ENCODE measurements at places on chromosomes 12 and 14.

- H3K4me1 ChIP-seq: peaks cover 7% of the 10 kb centered on the region
- H3K4me3 ChIP-seq: no peak overlapping the region
- no peak for DNase-seq
- no peaks in the 10 kb centered on the region for H3K27me3 ChIP-seq
- H3K36me3 ChIP-seq: no peaks in the 10 kb centered on the region
- H3K27ac ChIP-seq: no peak overlapping the region
These were observed 20.0 kb downstream of the DICER1 start for GRCh38 chr14:95137164-95137803.

- H3K27ac ChIP-seq: peak within 1 kb of the TSS; percentile 88
- H3K27me3 ChIP-seq: no peaks in the 10 kb centered on the region
- H3K4me3 ChIP-seq: peak within 1 kb of the TSS; percentile 78
- DNase-seq: peak; percentile 88
These were observed at the start of gene HDAC7 for GRCh38 chr12:47819896-47820630. Gene HDAC7, minus strand, starts transcription at chr12:47819903. Its CDS starts 118 bp downstream, at chr12:47819785.

DNA sequence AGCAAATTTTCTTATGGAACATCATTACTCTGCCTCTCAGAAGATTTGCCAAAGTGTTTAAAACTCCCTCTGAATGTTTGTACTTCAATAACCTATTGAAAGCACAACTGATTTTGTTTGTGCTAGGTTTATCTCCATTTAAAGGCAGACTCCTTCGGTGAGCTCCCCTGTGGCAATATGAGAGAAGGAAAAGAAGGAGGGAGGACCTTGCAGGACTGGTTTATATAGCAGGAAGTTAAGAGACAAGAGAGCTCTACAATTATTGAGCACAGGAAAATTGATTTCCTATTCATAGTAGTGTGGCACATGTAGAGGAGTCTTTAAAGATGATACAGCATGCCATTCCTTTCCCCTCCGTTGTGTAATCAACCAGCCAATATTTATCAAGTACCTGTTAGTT lies 75.5 kb downstream of the PDE3A start:
- no peak for DNase-seq
- no peak overlapping the region for H3K4me3 ChIP-seq
- H3K36me3 ChIP-seq: no peaks in the 10 kb centered on the region
- no peaks in the 10 kb centered on the region for H3K27me3 ChIP-seq
- H3K4me1 ChIP-seq: peaks cover 3% of the 10 kb centered on the region

DNA sequence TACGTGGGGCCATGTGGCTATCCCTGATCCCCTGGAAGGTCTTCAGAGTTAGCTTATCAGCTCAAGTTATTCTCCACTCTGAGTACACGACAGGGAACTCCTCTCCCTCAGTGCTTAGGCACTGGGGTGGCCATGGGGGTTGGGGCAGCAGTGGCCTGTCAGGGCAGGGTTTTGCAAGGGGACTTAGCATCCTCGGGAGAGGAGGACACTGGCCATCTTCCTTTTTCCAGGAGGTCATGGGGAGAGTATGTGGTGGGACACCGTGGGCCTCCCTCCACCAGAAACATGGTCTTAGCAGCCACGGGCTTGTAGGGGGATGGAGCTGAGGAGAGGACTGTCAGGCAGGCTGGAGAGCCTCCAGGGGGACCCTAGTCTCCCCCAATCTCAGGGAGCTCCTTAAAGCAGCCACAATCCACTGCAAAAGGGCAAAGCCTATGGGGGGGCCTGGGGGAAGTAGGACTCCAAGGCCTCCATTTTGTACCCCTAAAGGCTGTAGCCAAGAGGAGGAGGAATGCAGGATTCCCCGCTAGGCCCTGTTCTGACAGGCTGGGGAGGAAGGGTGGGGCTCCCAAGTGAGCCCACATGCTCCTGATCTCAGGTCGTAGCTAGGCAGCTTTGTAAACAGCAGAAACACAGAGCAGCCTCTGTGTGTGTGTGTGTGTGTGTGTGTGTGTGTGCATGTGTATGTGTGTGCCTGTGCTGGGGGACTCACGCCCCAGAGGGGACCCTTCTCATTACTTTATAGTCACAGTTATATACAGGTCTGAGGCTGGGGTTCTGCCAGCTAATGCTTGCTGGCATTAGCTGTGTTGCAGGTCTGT lies 36.6 kb downstream of the KRT80 start:
- H3K36me3 ChIP-seq: no peaks in the 10 kb centered on the region
- H3K27me3 ChIP-seq: peaks cover 13% of the 10 kb centered on the region
- DNase-seq: no peak
- no peak overlapping the region for H3K4me3 ChIP-seq
- H3K27ac ChIP-seq: no peak overlapping the region

GRCh38 chr12:27869567-27869966 lies 89.5 kb upstream of the MANSC4 start:
- H3K27ac ChIP-seq: no peak overlapping the region
- H3K27me3 ChIP-seq: no peaks in the 10 kb centered on the region
- H3K4me1 ChIP-seq: peaks cover 2% of the 10 kb centered on the region
- H3K36me3 ChIP-seq: no peaks in the 10 kb centered on the region

DNA sequence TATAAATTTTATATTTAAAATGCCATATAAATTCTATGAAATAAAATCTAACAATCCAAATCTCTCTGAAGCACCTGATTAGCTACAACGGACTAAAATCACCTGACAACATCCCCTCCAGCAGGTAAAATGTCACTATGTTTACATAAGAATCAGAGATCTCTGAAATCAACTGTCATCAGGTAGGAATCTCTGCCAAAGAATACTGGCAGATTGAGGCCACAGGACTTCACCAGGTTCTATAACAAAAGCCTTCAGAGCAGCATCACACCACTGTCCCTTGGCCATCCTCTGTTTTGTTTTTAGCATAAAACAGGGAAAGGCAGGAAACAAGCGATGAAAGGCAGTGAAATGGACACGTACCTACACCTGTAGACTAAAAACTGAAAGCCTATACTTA lies 22.1 kb downstream of the FGD6 start:
- H3K4me1 ChIP-seq: no peaks in the 10 kb centered on the region
- H3K27ac ChIP-seq: no peak overlapping the region
- H3K4me3 ChIP-seq: no peak overlapping the region
- no peaks in the 10 kb centered on the region for H3K36me3 ChIP-seq
- H3K27me3 ChIP-seq: no peaks in the 10 kb centered on the region

- H3K27ac ChIP-seq: no peak overlapping the region
- H3K27me3 ChIP-seq: no peaks in the 10 kb centered on the region
- H3K4me3 ChIP-seq: no peak overlapping the region
- H3K4me1 ChIP-seq: no peaks in the 10 kb centered on the region
These were observed 29.4 kb downstream of the PPP2R5E start for GRCh38 chr14:63513756-63514155.

DNA sequence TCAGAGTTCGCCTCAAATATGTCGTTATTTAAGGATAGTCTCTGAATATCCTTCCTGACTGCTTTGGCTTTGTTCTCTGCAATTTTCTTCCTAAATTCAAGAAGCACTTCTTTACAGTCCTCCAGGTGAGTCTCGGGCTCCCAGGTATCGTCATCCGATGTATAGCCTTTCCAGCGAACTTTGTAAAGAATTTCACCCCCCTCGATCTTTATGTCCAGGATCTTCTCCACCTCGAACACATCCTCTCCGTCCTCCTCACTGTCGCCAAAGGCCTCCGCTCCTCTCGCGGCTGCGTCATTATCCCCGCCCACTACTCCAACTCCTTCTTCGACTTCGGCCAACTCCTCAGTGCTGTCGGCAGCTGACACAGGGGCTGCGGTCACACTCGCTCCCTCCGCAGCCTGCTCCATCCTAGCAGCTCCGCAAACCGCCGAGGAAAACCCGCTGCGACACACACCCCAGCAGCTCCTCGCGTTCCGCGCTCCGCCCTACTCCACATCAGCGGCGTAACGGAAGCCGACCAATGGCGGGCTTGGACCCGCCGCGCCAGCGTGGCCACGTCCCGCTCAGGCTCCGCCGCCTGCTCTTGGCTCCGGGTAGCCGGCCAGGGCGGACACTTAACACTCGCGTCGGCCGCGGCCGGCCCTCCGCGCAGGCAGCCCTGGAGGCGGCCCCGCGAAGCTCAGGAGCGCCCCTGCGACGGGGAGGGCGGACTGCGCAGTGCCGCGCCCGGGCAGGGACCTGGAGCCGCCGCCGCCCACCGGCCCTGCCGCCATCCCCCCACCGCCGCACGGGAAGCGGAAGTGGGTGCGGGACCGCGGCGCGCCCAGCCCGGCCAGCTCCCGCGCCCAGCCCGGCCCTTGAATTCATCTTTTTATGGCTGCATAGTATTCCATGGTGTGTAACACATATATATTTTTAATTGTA lies 4.1 kb downstream of the CD163L1 start:
- H3K4me3 ChIP-seq: peak overlapping the region; percentile 21
- H3K4me1 ChIP-seq: peaks cover 4% of the 10 kb centered on the region
- no peaks in the 10 kb centered on the region for H3K36me3 ChIP-seq
- H3K27ac ChIP-seq: no peak overlapping the region
- peak; percentile 11 for DNase-seq

GRCh38 chr12:68317047-68317667 lies 15.0 kb downstream of the MDM1 start:
- peaks cover 8% of the 10 kb centered on the region for H3K36me3 ChIP-seq
- no peak overlapping the region for H3K27ac ChIP-seq
- DNase-seq: peak; percentile 39
- no peaks in the 10 kb centered on the region for H3K4me1 ChIP-seq

DNA sequence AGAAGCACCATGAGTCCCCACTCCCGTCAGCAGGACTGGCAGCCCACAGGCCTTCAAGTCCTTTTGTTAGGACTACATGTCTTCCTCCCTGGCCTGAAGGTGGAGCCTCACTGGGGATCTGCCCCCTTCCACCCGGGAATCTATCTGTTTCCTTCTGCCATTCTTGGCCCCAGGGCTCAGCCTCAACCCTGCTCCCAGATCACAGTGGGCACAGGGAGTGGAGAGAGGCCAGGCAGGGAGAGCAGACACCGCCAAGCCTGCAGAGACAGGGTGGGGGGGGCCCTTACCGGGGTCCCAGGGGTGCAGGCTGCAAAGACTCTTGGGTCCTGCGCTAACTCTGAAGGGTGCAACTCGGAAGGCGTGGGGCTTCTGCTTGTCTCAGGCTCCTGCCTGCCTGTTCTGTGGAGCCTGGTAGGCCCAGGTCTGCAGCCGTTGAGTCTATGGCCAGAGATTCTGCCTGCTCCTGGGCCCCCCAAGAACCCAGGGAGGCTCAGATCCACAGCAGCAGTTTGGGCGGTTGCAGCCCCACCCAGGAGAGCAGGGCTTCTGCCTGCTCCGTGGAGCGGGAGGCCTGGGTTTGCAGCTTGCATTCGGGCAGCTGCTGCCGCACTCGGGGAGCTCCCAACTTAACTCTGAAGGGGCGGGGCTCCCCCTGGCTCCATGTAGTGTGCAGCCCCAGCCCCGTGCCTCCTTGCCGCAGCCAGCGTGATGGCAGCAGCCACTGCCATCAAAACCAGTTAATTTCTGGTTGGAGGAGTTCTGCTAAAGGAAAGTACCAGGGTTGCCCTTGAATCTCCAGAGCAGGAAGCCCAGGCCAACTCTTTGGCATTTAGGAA lies 21.7 kb upstream of the PLBD1 start:
- no peaks in the 10 kb centered on the region for H3K27me3 ChIP-seq
- H3K4me3 ChIP-seq: no peak overlapping the region
- H3K27ac ChIP-seq: no peak overlapping the region
- H3K36me3 ChIP-seq: no peaks in the 10 kb centered on the region
- no peak for DNase-seq

- H3K27me3 ChIP-seq: no peaks in the 10 kb centered on the region
- no peak for DNase-seq
- no peak overlapping the region for H3K27ac ChIP-seq
- no peaks in the 10 kb centered on the region for H3K4me1 ChIP-seq
- no peak overlapping the region for H3K4me3 ChIP-seq
These were observed 91.0 kb downstream of the FLRT2 start for GRCh38 chr14:85620947-85621346.

- peak overlapping the region; percentile 98 for H3K27ac ChIP-seq
- H3K36me3 ChIP-seq: peaks cover 13% of the 10 kb centered on the region
- H3K4me3 ChIP-seq: peak overlapping the region; percentile 75
- peak; percentile 50 for DNase-seq
- no peaks in the 10 kb centered on the region for H3K27me3 ChIP-seq
These were observed 1.4 kb upstream of the ARHGEF40 start for GRCh38 chr14:21068521-21069387.

- H3K4me3 ChIP-seq: no peak overlapping the region
- no peak overlapping the region for H3K27ac ChIP-seq
- H3K27me3 ChIP-seq: no peaks in the 10 kb centered on the region
- no peaks in the 10 kb centered on the region for H3K36me3 ChIP-seq
- DNase-seq: no peak
- no peaks in the 10 kb centered on the region for H3K4me1 ChIP-seq
These were observed 153.8 kb upstream of the KRR1 start for GRCh38 chr12:75665216-75665615.

- DNase-seq: no peak
- peaks cover 11% of the 10 kb centered on the region for H3K4me1 ChIP-seq
These were observed 118.7 kb upstream of the TMCC3 start for GRCh38 chr12:94769047-94769420.

DNA sequence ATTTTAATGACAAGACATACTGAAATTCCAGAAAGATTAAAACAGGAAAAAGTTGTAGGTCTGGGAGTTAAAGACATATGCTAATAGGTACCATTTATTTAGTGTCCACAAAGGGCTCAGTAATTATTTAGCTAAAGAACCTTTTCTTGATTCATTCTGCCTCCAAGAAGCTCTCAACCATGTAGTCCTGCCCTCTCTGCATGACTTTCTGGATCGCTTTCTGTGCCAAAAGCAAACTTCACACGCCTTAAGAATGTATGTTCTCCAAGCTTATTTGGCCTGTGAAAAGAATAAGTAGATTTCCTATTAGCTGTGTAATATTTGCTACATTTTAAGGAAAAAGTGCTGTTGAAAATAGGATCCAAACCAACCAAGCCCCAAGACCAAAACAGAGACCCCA lies 291.7 kb downstream of the C12orf75 start:
- no peaks in the 10 kb centered on the region for H3K36me3 ChIP-seq
- no peaks in the 10 kb centered on the region for H3K4me1 ChIP-seq
- DNase-seq: no peak
- no peak overlapping the region for H3K27ac ChIP-seq
- H3K27me3 ChIP-seq: no peaks in the 10 kb centered on the region

DNA sequence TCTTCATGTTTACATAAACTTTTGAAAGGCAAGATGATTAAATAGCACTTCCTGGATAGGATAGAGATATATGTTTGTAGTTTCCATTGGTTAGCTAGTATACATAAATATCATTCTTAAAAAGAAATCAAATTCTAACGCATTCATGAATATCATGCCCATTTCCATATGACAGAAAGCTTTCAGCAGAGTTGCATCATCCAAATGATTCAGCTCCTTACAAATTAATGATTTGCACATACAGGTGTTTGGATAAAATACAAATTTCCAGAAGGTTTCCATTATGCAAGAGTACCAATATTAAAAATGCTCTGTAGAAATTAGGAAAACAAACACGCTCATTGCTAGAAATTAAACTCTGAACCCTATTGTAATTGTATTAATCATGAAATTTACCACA lies 264.4 kb downstream of the FOXG1 start:
- no peak overlapping the region for H3K27ac ChIP-seq
- H3K27me3 ChIP-seq: no peaks in the 10 kb centered on the region
- no peak for DNase-seq
- H3K4me3 ChIP-seq: no peak overlapping the region

GRCh38 chr14:103155010-103155409 lies 31.7 kb downstream of the TNFAIP2 start:
- no peak overlapping the region for H3K4me3 ChIP-seq
- H3K27ac ChIP-seq: no peak overlapping the region
- no peaks in the 10 kb centered on the region for H3K36me3 ChIP-seq
- H3K27me3 ChIP-seq: no peaks in the 10 kb centered on the region
- DNase-seq: no peak

Data from spinal cord (tissue), 10 donors.